ENCODE measurements at places on chromosomes 1 and 21.

DNA sequence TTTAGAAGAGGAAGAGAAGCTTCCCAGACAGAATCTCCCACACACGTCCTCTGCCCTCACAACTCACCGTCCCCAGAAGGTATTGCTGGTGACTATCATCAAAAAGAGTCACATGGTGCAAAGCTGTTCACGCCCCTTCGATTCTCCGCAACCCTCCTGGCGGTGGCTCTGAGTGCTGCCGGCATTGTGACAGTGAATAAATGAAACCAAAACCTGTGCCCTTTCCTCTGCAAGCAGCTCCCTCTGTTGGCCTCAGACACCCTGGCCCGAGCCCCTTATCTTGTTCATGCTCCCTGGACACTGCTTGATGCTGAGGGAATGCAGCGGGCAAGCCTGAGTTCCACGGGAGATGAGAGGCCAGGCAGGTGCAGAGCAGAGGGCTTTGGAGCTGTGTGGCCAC is 510.3 kb downstream of the NPHP4 start:
- H3K4me3 ChIP-seq: no peak overlapping the region
- no peaks in the 10 kb centered on the region for H3K27me3 ChIP-seq
- H3K4me1 ChIP-seq: no peaks in the 10 kb centered on the region
- DNase-seq: no peak
- no peak overlapping the region for H3K27ac ChIP-seq

- 0 out of 2 replicates have a peak overlapping the region, but pooled peaks have one; percentile 59 for H3K27ac ChIP-seq
- H3K4me3 ChIP-seq: no peak overlapping the region
- no peak for DNase-seq
- no peaks in the 10 kb centered on the region for H3K4me1 ChIP-seq
- peaks cover 25% of the 10 kb centered on the region for H3K36me3 ChIP-seq
These were observed 12.5 kb upstream of the SPATC1L start for GRCh38 chr21:46196733-46197132.

- H3K36me3 ChIP-seq: no peaks in the 10 kb centered on the region
- no peak for DNase-seq
- H3K4me1 ChIP-seq: no peaks in the 10 kb centered on the region
- H3K27ac ChIP-seq: no peak overlapping the region
- H3K4me3 ChIP-seq: no peak overlapping the region
- H3K27me3 ChIP-seq: 0 out of 2 replicates have a peak, but pooled peaks cover 3% of the 10 kb centered on the region
These were observed 17.6 kb upstream of the PKP1 start for GRCh38 chr1:201265756-201266155.

GRCh38 chr1:50481142-50481736 is 58.0 kb upstream of the DMRTA2 start:
- H3K27ac ChIP-seq: no peak overlapping the region
- no peaks in the 10 kb centered on the region for H3K36me3 ChIP-seq
- no peak for DNase-seq
- no peaks in the 10 kb centered on the region for H3K27me3 ChIP-seq
- no peaks in the 10 kb centered on the region for H3K4me1 ChIP-seq

DNA sequence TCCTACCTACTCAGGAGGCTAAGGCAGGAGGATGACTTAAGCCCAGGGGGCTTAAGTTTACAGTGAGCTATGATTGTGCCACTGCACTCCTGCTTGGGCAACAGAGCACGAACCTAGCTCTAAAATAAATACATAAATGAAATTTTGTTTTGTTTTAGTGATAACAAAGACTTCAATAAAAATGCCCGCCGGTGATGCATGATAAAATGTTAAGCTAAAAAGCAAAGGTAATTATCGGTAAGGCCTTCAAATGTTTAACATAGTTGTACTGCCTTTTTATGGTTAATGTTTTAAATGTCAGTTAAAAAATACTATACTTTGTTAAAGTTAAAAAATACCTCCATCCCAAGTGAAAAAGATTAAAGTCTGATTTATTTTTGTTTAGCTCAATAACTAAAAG is 27.0 kb downstream of the KDM5B start:
- H3K36me3 ChIP-seq: peaks cover 9% of the 10 kb centered on the region
- H3K4me3 ChIP-seq: no peak overlapping the region
- DNase-seq: no peak
- H3K27ac ChIP-seq: no peak overlapping the region

DNA sequence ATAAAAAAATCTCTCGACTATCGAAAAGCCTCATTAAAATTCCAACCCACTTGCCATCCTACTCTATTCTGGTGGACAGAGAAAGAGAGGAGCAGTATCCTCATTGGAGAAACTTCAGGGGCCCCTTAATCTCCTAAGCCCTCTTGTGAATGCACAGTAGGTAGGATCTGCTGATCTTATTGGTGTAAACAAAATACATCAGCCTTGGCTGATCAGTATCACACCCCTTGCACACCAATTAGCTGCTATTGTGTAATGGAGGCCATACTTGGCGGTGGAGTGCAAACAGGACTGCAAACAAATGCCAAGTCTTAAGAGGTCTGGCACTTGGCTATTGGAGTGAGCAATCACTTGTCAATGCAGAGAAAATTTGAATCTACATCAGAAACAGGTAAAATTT is 15.7 kb downstream of the VCAM1 start:
- H3K27ac ChIP-seq: no peak overlapping the region
- H3K27me3 ChIP-seq: no peaks in the 10 kb centered on the region
- H3K4me1 ChIP-seq: no peaks in the 10 kb centered on the region
- no peak for DNase-seq

Data from GM23338 (cell line).